ENCODE measurements at places on chromosomes 1 and 21.

DNA sequence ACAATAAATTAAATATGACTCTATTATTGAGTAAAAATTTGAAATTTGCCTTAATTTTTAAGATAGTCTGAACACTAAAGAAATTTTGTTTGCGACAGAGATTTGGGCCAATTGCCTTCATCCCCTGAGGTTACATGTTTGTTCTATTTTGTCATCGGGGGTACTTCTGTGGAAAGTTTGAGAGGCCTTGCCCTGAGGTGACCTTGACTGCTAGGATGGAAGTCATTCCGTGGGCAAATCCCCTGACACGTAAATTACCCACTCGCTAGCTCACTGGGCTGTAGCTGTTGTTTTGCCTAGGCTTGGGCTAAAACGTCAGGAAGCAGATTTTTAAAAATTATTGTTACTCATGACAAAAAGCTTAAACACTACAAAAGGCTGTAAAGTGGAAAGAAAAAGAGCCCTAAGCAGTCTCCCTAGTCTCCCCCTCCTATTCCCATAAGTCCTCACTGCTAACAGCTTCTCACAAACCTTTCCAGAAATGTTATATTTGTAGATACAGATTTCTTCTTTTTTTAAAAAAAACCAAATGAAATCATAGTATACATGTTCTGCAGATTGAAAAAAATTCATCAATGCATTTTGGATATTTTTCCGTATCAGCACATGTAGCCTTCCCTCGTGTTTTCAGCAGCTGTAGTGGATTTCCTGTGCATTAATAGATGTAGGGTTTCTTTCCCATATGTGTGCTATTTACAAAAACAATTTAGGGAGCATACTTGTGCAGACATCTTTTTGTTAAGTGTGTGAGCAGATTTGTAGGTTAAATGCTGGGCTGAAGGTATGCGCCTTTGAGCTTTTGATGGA, 142.7 kb downstream of the MRPS6 start:
- DNase-seq, result no peak

DNA sequence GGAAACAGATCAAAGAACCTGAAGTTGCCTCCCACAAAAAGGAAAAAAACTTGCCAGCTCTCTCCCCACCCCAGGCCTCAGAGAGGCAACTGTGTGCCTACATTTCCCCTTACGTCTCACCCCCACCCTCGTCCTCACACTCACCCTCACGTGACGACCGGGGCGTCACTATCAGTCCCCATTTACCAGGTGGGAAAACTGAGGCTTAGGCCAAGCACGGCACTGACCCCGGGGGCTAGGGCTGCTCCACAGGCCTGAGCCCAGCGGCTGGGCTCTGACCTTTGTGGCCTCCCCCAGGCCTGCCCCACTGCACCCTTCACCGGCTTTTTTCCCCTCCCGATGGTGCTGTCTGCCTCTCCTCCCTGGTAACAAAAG, 51.5 kb upstream of the RUNX3 start:
- no peak for DNase-seq

DNA sequence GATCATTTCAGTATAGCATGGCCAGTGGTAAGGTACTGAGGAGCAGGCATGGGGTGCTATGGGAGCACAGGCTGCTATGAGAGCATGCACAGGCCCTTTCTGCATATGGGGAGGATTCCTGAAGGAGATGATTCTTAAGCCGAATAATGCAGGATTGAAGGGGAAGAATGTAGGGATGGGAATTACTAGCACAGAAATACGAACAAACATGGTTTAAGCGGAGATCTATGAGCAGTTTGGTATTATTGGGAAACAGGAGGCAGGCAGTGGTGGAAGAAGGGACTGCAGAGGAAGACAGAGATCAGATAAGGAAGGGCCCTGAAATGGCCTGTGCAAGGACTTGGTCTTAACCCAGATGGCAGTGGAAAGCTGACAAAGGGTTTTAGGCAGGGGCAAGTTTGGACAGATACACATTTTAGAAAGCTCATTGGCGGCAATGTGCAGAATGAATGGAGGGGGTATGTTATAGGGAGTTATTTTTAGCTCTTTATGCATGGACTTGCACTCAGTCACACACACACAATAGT, 1.7 kb downstream of the OSCP1 start:
- peak; percentile 41 for DNase-seq

DNA sequence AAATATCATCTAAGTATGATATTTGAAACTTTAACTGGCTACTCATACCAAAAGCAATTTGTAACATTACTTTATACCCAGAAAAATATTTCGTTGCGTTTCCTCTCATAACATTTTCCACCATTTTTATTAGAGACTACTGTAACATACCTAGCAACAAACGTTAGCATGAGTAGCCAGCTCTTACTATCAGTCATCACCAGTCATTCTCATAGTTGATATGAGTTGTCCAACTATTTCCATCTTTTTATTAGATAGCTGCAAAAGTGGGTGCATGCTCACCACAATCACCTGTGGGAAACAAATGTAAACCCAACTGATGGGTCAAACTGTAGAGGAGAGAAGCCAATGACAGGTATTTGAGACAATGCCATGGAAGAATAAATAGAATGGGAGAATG, 114.6 kb downstream of the AKT3 start:
- DNase-seq, result no peak

- no peak for DNase-seq
These were observed 662 bp upstream of the LGALS8 start for GRCh38 chr1:236522937-236523703.

GRCh38 chr1:69315416-69315815, 252.3 kb upstream of the LRRC7 start:
- DNase-seq, result no peak

DNA sequence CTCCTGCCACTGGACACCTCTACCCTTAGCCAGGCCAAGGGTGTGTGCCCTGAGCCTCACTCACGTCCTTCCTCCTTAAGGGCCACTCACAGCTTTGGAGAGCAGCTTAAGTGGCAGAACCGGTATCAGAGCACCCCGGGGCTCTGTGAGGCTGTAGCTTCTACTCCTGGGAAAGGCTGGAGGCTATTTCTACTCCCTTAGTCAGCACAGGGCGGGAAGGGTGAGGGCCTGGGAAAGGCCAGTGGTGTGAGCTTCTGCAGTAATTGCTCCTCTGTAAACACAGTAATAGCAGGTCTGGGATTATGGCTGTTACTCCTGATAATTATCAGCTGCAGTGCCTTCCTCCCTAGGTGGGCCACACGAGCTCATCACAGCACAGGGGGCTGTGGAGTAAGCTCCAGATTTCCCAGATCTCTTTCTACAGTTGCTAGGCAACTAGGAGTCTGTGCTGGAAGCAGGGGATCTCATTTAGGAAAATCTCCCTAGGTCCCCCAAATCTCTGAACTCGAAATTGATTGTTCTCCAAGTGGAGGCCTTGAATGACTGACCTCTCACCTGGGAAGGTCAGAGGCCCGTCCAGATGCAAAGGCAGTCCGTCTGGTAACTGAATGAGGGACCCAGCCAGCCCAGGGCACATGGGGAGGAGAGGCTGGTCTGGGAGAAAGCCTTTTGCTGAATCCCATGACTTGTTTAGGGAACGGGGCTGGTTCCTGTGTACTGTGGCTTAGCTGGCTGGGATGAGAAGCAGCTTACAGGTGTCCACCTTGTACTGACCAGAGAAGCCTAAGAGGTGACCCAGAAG, 29.3 kb downstream of the IER5 start:
- DNase-seq, result peak; percentile 60

DNA sequence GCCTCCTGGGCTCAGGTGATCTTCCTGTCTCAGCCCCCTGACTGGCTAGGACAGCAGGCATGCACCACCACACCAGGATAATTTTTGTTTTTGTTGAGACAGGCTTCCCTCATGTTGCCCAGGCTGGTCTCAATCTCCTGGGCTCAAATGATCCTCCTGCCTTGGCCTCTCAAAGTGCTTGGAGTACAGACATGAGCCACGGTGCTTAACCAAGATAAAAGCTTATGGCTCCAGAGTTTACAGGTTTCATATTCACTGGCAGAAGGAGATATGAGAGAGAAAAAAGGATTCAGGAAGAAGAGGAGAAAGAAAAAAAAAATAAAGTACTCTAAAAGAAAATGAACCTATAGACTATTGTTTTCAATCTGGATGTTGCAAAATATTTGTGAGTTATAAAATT, 748.8 kb upstream of the NCAM2 start:
- no peak for DNase-seq

GRCh38 chr1:215819114-215819513, 252.0 kb downstream of the KCTD3 start:
- DNase-seq, result no peak

DNA sequence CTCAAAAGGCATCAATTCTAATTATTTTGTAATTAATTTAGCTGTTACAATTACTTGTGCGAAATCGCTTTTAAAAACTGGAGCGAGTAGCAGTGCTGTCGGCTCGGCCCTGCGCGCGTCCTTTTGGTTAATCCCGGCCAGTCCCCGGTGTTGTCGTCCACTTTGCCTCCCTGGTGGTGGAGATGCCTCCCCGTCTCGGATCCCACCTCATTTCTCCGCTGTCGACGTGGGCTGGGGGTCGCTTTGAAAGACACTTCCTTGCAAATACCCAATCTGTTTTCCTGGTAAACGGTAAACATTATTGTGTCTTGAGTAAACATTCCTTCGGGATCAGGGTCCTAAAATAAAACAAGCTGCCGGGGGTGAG, 3.7 kb downstream of the FOXD3 start:
- no peak for DNase-seq

DNA sequence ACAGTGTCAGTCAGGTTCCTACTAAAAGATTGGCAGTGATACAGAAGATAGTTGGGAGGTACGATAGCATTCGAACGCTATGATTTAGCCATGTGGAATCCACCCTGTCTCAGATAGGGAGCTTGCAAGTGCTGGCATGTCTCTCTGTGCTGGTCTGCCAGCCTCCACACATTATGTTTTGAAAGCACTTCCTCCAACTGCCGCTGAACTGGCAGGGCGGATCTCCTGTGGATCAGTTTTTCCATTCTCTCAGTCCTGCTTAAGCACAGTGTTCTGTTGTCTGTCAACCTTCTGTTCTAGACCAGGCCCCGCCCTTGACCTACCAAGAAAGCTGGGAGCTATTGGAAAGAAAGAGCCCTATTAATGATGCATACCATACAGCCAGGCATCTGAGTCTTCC, 65.5 kb upstream of the PALMD start:
- no peak for DNase-seq

GRCh38 chr1:198542632-198543031, 2.2 kb upstream of the ATP6V1G3 start:
- no peak for DNase-seq

GRCh38 chr1:236058141-236058934, 6.6 kb downstream of the NID1 start:
- DNase-seq, result no peak

DNA sequence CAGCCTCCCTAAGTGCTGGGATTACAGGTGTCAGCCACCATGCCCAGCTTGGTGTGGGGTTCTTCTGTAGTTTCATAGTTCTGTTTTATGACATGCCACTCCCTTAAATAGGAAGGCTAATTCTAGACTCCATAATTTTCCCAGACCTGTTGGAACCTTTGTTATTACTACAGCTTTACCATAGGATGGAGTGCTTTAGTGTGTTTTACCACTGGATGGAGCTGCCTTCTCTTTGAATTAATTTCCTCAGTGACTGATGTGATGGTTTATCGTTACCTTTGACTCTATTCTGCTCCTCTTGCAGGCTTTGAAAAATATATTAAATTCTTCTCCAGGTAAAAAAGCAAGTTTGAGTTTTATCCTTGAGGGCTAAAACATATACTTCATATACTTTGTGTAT, 84.6 kb upstream of the NEK7 start:
- no peak for DNase-seq

DNA sequence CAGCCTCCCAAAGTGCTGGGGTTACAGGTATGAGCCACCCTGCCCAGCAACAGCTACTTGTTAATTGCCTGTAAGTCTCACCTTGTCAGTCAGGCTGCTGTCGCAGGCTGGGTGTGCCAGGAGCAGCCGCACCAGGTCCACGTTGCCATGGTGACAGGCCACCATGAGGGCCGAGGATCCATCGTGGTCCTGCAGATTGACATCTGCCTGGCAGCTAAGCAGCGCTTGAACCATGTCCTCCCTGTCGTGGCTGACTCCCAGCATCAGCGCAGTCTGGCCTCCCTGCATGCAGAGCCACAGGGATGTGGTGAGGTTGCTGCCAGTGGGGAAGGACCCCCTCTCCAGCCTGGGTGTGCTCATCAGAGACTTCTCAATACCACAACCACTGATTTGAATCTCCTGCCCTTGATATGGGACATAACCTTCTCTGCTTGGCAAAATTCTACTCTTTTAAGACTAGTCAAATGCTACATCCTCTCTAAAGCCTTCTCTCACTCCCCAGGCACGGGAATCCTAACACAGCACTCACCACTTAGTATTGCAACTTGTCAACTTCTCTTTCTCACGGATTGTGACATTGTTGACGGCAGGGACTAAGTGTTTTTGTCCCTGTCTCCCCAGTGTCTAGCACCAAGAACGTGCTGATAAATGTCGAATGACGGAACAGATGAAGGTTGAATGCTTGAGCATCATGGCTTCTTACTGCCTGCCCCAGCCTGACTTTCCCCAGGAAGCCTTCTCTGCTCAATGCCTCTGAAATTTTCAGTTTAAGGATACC, 52.9 kb downstream of the L1TD1 start:
- DNase-seq, result peak; percentile 52

- no peak for DNase-seq
These were observed 18.4 kb downstream of the TTC34 start for GRCh38 chr1:2783069-2783434.

- DNase-seq, result no peak
These were observed 8.8 kb upstream of the CAMSAP2 start for GRCh38 chr1:200729863-200730262.

DNA sequence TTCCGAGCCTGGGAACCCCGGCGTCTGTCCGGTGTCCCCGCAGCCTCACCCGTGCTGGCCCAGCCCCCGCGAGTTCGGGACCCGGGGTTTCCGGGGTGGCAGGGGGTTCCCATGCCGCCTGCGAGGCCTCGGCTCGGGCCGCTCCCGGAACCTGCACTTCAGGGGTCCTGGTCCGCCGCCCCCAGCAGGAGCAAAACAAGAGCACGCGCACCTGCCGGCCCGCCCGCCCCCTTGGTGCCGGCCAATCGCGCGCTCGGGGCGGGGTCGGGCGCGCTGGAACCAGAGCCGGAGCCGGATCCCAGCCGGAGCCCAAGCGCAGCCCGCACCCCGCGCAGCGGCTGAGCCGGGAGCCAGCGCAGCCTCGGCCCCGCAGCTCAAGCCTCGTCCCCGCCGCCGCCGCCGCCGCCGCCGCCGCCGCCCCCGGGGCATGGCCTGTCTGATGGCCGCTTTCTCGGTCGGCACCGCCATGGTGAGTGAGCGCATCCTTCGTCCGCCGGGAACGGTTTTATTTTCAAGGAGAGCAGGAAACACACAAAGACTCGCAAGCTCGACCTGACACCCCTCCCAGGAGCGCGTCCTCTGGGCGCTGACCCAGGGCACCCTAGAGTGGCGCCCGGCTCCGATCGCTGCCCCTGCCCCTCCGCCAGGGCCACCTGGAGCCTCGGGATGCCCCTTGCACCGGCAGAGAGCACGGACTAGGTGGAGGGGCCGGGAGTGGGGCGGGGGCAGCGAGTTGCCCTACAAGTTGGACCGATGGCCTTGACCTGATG, at the start of gene ABCG1:
TSS of gene ABCG1 (plus strand) at position 305 of the 770 bp plus-strand sequence. CDS start at position 428, 123 bp downstream.
- peak; percentile 47 for DNase-seq

DNA sequence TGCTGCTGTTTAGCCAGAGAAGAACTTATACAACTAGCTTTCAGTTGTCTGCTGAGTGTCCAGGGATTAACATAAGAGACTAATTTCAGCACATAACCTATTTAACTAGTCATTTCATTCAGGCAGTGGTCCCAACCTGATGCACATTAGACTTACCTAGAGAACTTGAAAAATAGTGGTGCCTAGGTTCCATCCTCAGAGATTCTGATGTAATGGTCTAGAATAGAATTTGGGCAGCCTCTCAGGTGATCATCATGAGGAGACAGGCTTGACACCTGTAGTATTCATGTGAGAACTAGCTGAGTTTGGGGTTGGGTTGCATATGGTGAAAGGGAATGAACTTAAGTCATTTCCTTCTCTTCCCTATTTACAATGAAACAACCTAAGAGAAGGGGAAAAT, 24.8 kb downstream of the CNST start:
- no peak for DNase-seq
